EH (cell line): ENCODE measurements at places on chromosomes 4 and X.

- DNase-seq: peak; percentile 28
These were observed 128.4 kb downstream of the ZMAT1 start for GRCh38 chrX:101803451-101803850.

DNA sequence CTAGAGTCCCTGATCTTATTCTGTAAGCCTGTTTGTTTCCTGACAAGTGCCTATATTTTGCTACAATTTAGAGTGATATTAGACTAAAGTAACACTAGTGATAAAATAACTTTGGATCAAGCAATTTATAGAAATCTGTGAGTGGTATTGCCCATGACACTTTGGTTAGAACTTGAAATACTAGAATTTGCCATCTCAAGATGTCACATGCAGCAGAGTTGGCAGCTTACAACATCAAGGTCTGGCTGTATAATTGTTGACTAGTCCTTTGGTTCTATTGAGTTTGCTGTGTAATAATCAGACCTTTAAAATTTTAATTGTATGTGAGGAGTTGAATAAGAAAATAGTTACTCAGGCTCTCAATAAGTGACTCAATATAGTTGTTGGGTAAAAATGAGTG, 167.1 kb downstream of the RAPGEF2 start:
- no peak for DNase-seq

DNA sequence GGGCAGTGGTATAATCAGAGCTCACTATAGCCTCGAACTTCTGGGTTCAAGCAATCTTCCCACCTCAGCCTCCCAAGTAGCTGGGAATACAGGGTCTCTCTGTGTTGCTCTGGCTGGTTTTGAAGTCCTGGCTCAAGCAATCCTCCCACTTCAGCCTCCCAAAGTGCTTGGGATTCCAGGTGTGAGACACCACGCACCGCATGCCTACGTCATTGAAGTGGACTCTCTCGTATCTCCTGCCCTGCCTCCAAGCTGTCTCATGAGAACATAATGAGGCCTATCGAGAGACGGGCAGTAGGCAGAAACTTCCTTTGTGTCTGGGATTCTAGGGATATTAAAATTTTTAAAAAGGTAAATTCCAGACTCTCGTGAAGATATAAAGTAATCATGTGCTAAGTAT, 65.0 kb upstream of the NLGN4X start:
- DNase-seq: no peak

DNA sequence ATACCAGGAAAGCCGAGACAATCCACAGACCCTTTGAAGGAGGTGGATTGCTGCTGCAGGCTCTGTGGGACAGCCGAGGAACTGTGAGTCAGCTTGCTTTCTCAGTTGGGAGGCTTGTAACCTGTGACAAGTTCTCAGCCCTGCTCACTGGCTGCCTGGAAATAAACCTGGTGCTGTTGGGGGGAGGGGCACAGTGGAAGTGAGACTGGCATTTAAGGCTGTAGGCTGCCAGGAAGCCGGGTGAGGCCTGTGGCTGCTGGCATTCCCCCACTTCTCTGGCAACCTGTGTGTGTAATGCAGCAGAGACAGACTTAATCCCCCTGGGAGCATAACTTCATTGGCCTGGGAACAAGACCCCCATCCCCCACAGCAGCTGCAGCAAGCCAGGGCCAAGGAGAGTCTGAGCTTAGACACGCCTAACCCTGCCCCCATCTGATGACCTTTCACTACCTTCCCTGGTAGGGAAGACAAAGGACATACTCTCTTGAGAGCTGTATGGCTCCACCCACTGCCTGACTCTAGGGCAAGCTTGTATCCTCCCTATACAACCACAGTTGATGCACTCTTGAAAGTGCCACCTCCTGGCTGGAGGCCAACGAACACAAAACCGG, 64.1 kb downstream of the ALPK1 start:
- DNase-seq: peak; percentile 36

DNA sequence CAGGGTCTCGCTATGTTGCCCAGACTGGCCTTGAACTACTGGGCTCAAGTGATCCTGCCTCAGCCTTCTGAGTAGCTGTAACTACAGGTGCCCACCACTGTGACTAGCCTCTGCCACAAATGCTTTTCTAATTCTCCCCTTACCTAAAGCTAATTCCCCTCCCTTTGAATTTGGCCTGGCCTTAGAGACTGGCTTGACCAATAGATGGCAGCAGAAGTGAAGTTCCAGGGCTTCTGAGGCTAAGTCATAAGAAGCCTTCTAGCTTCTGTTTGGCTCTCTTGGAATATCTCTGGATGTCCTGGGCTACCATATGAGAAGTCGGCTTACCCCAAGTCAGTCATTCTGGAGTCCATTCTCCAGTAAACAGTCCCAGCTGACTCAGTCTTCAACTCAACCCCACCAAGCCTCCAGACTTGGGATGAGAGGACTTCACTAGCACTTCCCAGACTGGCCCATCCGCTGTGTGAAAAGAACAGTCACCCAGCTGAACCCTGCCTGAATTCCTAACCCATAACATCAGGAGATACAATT, 61.0 kb downstream of the HPRT1 start:
- peak; percentile 74 for DNase-seq

GRCh38 chrX:19017271-19017670, 33.4 kb upstream of the PHKA2 start:
- DNase-seq: peak; percentile 43

DNA sequence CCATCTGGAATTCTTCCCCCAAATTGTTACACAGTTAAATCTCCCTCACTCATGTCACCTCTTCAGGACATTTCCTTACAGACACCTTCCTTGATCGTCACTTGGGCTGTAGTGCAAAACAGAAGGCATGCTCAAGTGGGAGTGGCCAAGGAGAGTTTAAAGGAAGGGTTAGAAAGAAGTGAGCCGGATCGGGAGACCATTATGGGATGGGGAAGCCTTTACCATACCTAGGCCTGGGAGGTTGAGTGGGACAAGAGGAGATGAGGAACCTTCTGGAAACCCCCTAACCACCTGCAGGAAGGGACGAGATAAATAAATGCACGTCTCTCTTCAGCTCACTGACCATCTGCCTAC, 102.7 kb downstream of the UCHL1 start:
- no peak for DNase-seq

DNA sequence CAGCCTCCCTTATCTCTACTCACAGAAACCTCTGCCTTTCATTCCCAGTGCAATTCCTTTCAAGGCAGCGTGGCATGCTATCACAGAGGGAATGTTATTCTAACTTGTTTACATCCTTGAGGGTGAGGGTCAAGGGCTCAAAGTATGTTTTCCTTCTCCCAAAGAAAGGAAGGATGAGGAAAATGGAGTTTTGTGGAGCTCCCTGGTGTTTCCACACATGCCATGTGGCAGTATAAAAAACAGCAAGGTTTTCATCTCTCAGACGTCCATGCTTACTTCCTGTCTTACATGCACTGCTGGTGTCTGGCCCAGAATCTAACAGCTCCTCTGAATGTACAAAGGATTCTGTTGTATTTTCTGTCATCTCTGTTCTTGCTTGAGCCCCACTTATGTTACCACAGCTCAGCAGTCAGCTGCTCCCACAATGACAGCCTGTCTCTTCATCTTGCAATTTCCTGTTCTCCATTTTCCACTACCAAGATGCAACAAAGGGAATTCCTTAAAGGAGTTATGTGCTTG, 128.0 kb downstream of the SNCA start:
- DNase-seq: peak; percentile 18

GRCh38 chr4:154741131-154741665, 2.6 kb upstream of the LRAT start:
- no peak for DNase-seq

GRCh38 chr4:140109737-140110136, 44.2 kb downstream of the MAML3 start:
- no peak for DNase-seq
